ENCODE measurements at places on chromosomes 1 and 21.

- DNase-seq = peak; percentile 92
These were observed 471.4 kb downstream of the PTBP2 start for GRCh38 chr1:97192872-97193572.

DNA sequence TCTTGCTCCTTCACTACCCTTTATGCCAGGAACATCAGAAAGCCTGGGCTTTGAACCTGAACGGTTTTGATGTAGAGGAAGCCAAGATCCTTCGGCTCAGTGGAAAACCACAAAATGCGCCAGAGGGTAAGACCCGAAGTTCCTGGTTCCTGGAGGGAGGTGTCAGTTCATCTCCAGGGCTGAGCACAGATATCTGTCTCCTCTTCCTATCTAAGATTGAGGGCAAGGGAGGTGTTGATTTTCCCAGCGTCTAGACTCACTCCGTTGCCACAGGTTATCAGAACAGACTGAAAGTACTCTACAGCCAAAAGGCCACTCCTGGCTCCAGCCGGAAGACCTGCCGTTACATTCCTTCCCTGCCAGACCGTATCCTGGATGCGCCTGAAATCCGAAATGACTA lies 915 bp downstream of the CDC20 start:
- DNase-seq = no peak

DNA sequence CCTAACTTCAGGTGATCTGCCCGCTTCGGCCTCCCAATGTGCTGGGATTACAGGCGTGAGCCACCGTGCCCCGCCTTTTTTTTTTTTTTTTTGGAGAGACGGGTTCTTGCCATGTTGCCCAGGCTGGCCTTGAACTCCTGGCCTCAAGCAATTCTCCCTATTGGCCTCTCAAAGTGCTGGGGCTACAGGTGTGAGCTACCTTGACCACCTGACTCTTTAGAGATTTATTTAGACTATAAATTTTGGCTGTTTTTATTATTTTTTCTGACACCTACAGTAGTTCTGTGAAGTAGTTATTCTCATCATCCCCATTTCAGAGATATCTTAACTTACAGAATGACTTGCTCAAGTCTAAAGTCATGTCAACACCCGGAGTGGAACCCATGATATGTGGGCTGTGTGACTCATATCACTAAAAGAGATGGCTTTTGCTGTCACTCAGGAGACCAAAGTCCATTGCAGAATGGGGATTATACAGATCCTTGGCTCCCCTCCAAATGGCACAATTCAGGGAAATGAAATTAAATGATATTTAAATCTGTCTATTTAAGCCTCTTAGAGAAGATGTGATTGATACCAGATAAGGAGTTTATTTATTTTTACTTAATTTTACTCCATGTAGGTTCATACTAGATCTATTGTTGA lies 93.2 kb downstream of the CTH start:
- DNase-seq = no peak

DNA sequence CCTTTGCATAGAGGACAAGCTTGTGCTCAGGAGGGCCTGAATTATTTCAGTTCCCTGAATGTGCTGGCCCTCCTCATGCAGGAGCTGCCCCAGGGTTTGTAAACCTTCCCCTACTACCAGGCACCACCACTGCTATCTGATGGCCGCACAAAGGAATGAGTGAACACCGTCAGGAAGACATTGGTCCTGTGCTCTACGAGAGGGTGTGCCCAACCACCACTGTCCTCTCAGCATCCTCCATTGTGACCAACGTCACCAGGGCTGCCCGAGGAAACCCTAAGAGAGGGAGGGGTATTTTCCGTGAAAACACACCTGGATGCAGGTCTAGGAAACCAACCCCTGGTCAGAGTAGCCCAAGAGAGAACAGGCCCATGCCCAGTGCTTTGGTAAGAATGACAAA lies 657.5 kb downstream of the KIF26B start:
- DNase-seq = no peak

DNA sequence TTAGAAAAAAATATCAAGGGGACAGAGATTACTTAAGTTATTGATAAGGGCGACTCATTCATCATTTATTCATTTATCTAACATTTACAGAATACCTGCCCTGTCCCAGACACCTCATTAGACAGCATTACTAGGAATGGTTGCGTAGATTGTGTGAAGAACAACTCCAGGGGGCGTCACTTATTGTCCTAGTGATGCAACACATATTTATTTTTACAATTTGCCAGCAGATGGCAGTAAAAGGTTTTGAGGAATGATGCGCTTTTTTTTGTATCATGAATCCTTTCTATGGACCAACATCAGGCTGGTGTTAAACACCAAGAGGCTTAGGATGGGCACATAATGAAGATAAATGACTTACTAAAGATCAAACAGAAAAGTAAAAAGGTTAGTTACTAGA lies 5.5 kb downstream of the NCAM2 start:
- no peak for DNase-seq

DNA sequence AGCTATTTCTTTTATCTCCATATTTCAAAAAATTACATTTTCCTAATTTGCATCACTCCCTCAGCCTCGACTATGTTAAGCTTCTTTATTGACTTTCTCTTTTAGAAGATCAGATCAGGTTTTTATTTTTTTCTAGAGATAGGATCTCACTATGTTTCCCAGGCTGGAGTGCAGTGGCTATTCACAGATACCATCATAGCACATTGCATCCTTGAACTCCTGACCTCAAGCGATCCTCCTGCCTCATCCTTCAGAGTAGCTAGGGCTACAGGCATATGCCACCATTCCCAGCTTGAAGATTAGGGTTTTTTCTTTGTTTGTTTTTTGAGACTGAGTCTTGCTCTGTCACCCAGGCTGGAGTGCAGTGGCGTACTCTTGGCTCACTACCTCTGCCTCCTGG lies 20.1 kb downstream of the UCK2 start:
- no peak for DNase-seq
